Caco-2 (cell line): ENCODE measurements at places on chromosomes 1 and 21. TPM values are rescaled to one million over a fixed set of nuclear protein-coding genes. Genes with fewer than 3 reads are reported as not detected.

GRCh38 chr1:100469578-100469977, 68.4 kb upstream of the GPR88 start:
- no peak for DNase-seq

DNA sequence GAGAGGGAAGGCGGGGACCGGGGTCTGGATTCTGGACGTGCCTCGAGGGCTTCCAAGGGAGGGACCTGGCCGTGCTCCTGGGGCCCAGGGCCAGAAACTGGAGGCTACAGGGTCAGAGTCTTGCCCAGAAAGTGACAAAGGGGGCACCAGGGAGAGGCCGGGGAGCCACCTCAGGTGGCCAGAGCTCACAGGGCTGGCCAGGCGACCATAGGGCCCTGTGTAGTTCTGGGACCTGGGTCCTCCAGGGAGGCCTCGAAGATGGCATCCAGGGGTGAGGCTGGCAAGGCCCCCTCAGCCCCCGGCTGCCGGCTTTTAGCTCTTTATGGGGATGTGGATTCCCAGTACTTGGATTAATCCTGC, 14.3 kb upstream of the LRRC3 start:
- DNase-seq: peak; percentile 25

PSMB4 gene
- 330 and 362 TPM in 2 replicates for total RNA-seq

- no peak for DNase-seq
These were observed 11.8 kb downstream of the MT1HL1 start for GRCh38 chr1:236992449-236992848.

OR2T33 gene
- total RNA-seq: not detected in 2 replicates

IL22RA1 gene
- 1.7 and 2.5 TPM in 2 replicates for total RNA-seq

SLC44A3 gene
- 16.9 and 23.7 TPM in 2 replicates for total RNA-seq
